Suprapubic skin (tissue), 4 donors: ENCODE measurements at places on chromosomes 16 and 17.
A peak's percentile ranks its signal among the peaks of the same experiment; 100 is the strongest.

DNA sequence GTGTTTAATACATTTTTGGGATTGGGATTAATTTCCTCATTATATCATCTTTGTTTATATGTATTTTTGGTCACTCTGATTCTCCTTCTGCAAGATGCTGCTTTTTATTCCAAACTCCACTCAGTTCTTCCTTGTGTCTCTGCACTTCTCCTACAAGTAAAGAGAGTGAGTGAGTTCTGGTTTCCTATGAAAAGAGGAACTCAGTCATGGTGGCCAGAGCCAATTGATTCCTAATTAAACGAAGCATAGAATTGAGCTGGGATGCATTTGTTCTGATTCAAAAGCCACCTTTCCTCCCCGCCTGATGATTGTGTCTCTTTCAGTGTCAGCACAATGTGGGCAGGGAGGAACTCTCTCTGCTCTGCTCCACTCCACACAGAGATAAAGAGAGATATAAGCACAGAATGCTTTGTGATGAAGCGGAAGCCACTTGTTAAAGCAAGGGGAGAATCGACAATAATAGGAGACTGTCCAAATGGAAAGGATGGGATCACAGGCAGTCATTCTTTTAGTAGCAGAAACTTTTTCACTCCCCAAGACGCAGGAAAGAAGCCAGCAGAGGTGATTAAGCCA, 121.3 kb upstream of the GOT2 start:
- no peaks in the 10 kb centered on the region for H3K27me3 ChIP-seq
- no peaks in the 10 kb centered on the region for H3K36me3 ChIP-seq
- H3K4me1 ChIP-seq, result no peaks in the 10 kb centered on the region
- H3K4me3 ChIP-seq, result no peak overlapping the region

GRCh38 chr17:6901086-6901485, 69.6 kb upstream of the TEKT1 start:
- DNase-seq, result no peak
- no peak overlapping the region for H3K27ac ChIP-seq
- peaks cover 12% of the 10 kb centered on the region for H3K27me3 ChIP-seq
- H3K4me1 ChIP-seq, result no peaks in the 10 kb centered on the region
- peaks cover 11% of the 10 kb centered on the region for H3K36me3 ChIP-seq
- H3K4me3 ChIP-seq, result no peak overlapping the region

- peaks cover 43% of the 10 kb centered on the region for H3K36me3 ChIP-seq
- DNase-seq, result no peak
- no peak overlapping the region for H3K27ac ChIP-seq
- no peaks in the 10 kb centered on the region for H3K27me3 ChIP-seq
- no peak overlapping the region for H3K4me3 ChIP-seq
- peaks cover 28% of the 10 kb centered on the region for H3K4me1 ChIP-seq
These were observed 2.6 kb downstream of the LRRC59 start for GRCh38 chr17:50394711-50395110.

- H3K36me3 ChIP-seq, result no peaks in the 10 kb centered on the region
- H3K27me3 ChIP-seq, result no peaks in the 10 kb centered on the region
- no peak overlapping the region for H3K4me3 ChIP-seq
- H3K4me1 ChIP-seq, result peaks cover 9% of the 10 kb centered on the region
- H3K27ac ChIP-seq, result no peak overlapping the region
These were observed 5.5 kb downstream of the WWP2 start for GRCh38 chr16:69767459-69768229.

- H3K27me3 ChIP-seq, result no peaks in the 10 kb centered on the region
- H3K27ac ChIP-seq, result peak overlapping the region; percentile 78
- DNase-seq, result no peak
- H3K36me3 ChIP-seq, result no peaks in the 10 kb centered on the region
- H3K4me3 ChIP-seq, result peak overlapping the region; percentile 57
These were observed 510 bp downstream of the CRISPLD2 start for GRCh38 chr16:84820305-84820684.

DNA sequence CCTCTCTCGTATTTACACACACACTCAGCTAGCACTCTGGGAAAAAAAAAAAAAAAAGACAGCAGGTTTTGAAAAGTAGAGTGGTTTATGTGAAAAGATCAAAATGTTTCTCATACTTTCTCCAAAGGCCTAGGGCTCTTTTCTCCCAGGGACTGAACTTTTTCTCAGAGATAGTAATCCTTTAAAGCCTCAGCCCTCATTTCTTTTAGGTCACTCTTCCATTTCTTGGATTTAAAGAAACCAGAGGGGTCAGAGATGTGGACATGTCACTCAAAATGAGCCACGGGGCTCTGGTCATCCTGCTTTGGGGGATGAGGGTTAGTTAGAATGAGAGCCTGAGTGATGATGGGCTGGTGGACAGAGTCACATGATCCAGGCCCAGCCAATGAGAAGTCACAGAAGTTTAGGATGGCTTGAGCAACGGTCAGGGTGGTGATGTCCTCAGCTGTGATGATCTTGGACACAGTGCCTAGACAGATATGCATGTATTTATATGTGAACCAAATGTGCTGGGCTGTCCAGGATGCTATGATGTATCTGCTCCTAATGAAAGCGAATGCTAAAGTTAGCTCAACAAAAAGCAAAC, 33.7 kb upstream of the AXIN2 start:
- peaks cover 11% of the 10 kb centered on the region for H3K4me1 ChIP-seq
- H3K27ac ChIP-seq, result no peak overlapping the region
- no peak overlapping the region for H3K4me3 ChIP-seq
- no peak for DNase-seq
- H3K27me3 ChIP-seq, result no peaks in the 10 kb centered on the region
- no peaks in the 10 kb centered on the region for H3K36me3 ChIP-seq

GRCh38 chr16:73054125-73054484, 6.2 kb upstream of the ZFHX3 start:
- H3K4me3 ChIP-seq, result no peak overlapping the region
- no peak for DNase-seq

- no peak overlapping the region for H3K27ac ChIP-seq
- H3K27me3 ChIP-seq, result no peaks in the 10 kb centered on the region
- H3K4me1 ChIP-seq, result peaks cover 9% of the 10 kb centered on the region
These were observed 6.9 kb downstream of the KRT24 start for GRCh38 chr17:40696651-40697072.

- DNase-seq, result no peak
- H3K4me1 ChIP-seq, result no peaks in the 10 kb centered on the region
- H3K4me3 ChIP-seq, result no peak overlapping the region
These were observed 27.1 kb downstream of the TBC1D3B start for GRCh38 chr17:36149296-36149820.

DNA sequence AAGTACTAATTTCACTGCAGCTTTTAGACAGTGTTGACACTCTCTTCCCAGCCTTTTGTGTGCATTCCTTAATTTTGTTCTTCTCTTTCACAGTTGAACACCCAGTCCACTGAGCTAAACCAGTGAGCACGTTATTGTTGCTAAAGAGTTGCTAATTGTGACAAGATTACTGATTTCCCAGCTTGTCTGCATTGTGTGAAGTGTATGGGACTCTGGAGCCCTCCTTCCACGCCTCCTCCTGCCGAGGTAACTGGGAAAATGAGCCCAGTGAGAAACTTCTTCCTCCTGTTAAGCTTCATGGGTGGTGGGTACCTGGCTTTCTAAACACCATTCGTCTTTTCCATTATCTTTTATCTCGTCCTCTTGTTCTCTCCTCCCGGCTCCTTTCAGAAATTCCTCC, 29.8 kb upstream of the DNAH17 start:
- no peak overlapping the region for H3K27ac ChIP-seq
- no peaks in the 10 kb centered on the region for H3K36me3 ChIP-seq
- H3K4me1 ChIP-seq, result no peaks in the 10 kb centered on the region
- DNase-seq, result no peak
- H3K27me3 ChIP-seq, result no peaks in the 10 kb centered on the region

- H3K4me3 ChIP-seq, result no peak overlapping the region
- DNase-seq, result no peak
- H3K27ac ChIP-seq, result no peak overlapping the region
- H3K36me3 ChIP-seq, result peaks cover 10% of the 10 kb centered on the region
- H3K27me3 ChIP-seq, result no peaks in the 10 kb centered on the region
- peaks cover 22% of the 10 kb centered on the region for H3K4me1 ChIP-seq
These were observed 4.5 kb downstream of the RANBP10 start for GRCh38 chr16:67801883-67802282.

DNA sequence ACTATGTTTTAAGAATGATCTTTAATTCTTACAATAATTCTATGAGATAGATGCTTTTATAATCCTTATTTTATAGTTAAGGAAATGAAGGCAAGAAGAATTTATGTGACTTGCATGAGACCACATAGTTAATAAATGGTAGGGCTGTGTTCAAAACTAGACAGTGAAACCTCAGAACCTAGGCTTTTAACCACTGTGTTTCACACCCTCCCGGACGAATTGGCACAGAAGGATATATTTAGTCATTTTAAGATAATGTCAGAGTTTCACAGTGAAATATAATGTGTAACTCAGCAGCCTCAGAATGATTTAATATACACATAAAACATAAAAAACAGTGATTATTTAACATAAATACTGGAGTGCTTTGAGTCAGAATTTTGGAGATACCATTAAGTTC, 57.0 kb downstream of the NSRP1 start:
- H3K27ac ChIP-seq, result no peak overlapping the region
- H3K4me1 ChIP-seq, result peaks cover 3% of the 10 kb centered on the region
- peaks cover 42% of the 10 kb centered on the region for H3K36me3 ChIP-seq
- no peak overlapping the region for H3K4me3 ChIP-seq
